ENCODE measurements at places on chromosomes 3 and 15.

DNA sequence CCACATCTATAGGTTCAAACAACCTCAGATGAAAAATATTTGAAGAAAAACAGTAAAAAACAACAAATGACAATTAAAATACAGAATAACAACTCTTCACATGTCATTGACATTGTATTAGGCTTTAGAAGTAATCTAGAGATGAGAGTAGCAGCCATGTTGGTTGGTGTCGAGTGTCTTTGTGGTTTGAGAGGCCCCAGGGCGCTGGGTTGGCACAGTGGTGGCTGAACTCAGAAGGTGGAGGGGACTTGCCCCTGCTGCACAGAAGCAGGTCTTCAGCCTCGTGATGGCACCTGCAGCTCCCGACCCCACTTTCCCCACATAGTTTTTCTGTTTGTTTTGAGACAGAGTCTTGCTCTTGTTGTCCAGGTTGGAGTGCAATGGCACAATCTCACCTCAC lies 187.2 kb downstream of the OSBPL10 start:
- DNase-seq: no peak

GRCh38 chr3:163490119-163490518 lies 1588.2 kb downstream of the SI start:
- DNase-seq: peak; percentile 4

DNA sequence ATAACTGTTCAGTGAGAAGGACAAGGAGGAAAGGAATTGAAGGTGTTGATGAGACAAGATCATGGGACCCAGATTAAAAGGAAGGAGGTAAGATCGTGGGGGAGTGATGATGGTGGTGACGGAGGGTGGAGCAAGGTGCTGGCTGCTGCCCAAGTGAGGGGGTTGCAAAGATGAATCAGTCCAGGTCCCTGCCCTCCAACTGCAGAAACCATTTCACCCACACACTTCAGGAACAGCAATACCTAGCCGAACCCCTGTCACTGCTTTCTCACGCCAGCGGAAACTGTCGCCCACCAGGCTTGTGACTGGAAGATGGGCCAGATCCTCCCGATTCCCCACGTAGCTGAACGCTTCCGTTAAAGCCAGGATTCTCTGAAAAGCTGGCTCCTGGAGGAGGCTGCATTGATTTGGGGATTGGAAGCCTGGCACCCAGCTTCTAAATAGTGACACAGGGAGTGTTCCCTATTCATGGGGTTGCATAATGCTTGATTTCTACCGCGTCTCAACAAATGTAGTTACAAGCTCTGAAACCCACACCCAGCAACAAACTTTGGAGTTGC lies 3.2 kb upstream of the LSG1 start:
- no peak for DNase-seq

GRCh38 chr3:100024520-100025303 lies 89.6 kb downstream of the FILIP1L start:
- DNase-seq: no peak

GRCh38 chr15:41048397-41048796 lies 67.7 kb downstream of the INO80 start:
- DNase-seq: peak; percentile 17

DNA sequence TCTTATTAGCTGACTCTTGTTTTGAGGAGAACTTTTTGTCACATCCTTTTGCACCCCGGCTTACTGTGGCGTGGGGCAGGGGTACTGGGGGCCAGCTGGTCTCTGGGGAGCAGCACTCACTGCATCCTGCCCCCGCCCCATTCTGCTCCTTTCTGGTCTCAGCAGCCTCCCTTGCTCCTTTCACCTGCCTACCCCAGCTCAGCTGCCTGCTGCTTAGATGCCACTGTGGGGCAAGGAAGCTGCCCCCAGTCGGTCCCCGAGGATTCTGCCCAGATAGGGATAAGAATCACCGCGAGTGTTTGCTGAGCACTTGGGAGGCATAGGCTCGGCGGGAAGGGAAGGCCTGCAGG lies 32.0 kb downstream of the APBA2 start:
- DNase-seq: no peak

- DNase-seq: no peak
Observed at GRCh38 chr3:123632161-123632655, 47.4 kb upstream of the HACD2 start.

DNA sequence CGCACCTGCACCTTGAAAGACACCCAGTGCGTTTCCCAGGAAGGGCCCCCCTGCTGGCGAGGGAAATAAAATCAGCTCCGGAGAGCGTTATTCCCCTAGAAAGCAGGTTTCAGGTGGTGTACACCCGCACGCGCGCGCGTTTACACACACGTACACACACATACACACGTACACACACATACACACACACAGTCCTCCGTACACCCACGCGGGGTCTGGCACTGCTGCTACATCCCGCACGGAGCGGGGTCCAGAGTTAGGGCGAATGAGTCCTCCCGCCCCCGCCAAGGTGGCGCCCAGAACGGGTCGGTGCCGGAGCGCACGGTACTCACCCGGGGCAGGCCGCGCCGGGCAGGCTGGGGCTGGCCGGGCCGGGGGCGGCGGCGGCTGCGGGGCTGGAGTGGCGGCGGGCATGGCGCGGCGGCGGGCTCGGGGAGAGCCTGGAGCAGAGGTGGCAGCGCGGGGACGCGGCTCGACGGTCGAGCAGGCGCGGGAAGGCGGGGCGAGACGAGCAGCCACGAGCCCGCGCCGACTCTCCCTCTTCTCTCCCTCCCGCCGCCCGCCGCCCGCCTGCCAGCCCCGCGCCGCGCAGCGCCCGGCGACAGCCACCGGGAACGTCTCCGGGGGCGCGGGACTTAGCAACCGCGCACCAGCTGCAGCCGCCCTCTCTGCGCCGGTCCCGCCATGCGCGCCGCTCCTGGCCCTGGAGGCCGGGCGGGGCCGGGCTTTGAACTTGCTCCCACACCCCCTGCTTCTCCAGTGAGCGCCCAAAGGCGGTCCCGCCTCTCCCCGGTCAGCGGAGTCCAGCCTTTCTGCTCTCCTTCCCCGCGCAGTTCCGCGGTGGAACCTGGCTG lies at the start of gene DCLK3:
TSS of gene DCLK3 (minus strand) at position 704 of the 854 bp plus-strand sequence. CDS start at position 414, 290 bp downstream.
- DNase-seq: no peak

GRCh38 chr3:190531406-190531805 lies 17.5 kb downstream of the IL1RAP start:
- DNase-seq: no peak

- no peak for DNase-seq
Observed at GRCh38 chr3:127900536-127900935, 14.5 kb upstream of the KBTBD12 start.

DNA sequence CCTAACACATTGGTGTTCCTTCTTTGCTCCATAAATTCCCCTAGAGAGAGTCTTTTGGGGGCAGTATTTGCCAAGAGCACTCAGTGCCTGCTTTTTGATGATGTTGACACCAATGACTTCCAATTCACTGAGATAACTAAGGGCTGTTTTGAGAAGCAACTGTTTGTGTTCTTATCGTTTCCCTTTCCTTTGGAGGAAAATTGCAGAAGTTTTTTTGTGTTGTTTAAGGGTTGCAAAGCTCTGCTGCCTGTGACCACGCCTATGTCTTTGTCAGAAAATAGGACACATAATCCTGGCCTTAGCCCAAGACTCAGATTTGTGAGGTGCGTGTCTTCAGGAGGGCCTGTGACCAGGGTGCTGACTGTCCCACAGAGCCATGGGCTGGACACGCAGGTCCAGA lies 99.6 kb downstream of the FAM43A start:
- no peak for DNase-seq

DNA sequence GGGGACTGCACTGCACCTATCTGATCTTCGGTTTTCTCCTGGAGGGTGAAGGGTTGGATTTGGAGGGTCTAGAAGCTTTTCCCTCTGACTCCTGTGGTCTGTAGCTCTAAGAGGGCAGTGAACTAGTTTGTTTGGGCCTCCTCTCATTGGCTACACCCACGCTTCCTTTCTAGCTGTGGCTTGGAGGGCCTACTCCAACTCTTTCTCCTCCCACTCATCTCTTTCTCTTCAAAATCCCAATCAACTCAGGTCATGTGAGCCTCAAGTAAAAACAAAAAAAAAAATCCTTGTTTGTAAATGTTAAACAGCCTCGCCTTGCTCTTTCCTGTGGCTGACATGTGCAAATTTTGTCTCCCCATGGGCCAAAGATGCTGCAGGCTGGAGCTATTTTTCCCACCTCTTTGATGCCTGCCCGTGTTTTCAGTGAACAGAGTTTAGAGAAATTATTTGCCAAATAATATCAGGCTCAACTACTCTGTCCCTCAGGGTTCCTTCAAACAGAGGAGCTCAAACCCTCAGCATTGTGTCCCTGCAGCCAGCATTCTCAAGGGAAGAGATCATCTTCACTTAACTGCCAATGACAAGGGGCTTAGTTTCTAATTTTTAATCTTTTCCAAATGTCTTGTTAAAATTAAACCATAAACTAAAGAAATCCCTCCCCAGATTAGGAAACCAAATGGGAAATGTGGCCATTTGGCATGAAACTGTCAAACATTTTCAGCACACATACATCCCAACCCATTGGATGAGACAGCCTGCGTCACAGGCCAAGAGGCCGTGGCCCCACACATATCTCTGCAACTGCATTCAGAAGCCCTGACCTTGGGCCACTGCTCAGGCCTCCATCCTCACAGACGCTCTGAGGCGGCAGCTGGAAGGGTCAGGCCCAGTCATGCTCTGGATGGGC lies 114.8 kb upstream of the THBS1 start:
- no peak for DNase-seq

DNA sequence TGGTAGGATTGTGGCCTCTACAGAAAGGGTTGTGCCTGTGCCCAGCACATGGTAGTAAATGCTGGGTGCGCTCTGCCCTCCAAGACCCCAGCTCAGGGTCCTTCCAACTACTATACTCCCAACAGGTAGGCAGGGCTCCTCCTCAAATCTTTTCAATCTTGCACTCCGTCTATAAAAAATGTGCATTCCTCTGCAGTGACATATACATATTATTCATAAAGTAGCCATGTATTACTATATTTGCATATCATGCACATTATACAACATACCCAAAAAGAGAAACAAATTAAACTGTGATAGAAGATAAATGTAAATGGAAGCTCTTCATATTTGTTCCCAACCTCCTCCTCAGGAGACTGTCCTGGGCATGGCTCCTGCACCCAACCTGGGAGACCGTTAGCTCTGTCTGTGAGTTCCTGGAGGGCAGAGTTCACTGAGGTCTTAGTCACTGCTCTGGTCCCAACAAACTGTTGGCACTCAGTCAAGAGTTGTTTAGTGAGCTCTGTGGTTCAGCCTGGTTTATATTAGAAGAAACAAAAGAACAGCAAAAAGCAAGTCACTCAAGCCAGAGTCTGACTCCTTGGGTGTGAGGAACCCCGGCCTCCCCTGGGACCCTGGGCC lies 47.7 kb upstream of the GRIP2 start:
- no peak for DNase-seq

DNA sequence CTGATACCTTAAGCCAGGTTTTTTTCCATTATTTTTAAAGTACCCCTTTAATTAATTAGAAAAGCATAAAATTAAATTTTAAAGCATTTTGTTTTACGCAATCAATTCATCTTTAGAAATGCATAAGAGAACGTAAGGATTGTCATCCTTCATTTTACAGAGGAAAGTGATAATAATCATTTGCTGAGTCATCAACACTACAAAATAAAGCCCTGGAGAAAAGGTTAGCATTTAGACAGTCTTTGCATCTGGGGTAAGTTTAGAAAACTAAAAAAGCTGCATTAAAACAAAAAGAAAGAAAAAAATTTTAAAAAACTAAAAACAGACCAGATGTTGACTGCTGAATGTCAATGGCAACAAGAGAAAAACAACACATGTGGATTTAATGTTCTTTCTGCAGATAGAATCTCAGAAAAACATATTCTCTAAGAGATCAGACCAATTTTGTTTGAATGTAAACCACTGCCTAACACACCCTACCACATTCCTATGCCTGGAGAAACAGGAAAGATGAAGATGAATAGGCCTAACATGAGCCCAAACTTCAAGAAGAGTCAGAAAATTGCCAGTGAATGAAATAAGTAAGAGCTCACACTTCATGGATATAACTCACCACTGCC lies 59.9 kb downstream of the SUCNR1 start:
- no peak for DNase-seq

GRCh38 chr3:61181874-61182273 lies 69.4 kb downstream of the FHIT start:
- no peak for DNase-seq

DNA sequence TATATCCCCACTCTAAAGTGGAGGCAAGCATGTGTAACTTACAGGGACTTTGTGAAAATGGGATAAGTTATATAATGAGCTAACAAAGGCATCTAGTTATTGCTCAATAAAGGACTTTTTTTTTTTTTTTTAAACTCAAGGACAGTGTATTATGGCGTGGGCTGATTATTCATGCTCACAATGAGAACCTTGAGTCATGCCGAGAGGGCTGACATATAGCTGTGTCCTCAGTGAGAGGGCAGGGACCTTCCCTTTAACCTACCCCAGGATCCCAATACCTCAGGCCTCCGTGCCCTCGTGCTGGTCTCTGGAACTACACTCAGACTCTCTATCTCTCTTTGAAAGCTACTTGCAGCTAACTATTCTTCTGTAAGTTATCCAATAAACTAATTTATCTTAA lies 319.9 kb upstream of the ICE2 start:
- no peak for DNase-seq

GRCh38 chr3:152298393-152299248 lies 29.9 kb downstream of the MBNL1 start:
- DNase-seq: peak; percentile 96

GRCh38 chr3:169022457-169022856 lies 641.1 kb downstream of the MECOM start:
- no peak for DNase-seq

DNA sequence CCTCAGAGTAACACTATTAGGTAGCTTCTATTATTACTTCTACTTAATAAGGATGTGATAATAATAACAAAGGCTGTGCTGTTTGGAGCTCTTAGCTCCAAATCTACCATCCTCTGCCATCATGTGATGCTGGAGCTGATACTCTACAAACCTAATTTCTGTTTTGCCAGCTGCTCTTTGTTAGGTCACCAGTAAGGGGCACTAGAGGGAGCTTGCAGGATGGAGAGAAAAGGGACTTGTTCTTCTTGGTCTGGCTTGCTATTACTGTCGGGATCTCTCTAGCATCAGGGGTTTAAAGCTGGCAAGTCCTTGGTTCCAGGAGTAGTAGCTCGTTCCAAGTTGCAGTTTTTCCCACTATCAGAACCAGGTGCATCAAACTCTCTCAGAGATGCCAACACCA lies 194.9 kb upstream of the KBTBD8 start:
- DNase-seq: no peak

DNA sequence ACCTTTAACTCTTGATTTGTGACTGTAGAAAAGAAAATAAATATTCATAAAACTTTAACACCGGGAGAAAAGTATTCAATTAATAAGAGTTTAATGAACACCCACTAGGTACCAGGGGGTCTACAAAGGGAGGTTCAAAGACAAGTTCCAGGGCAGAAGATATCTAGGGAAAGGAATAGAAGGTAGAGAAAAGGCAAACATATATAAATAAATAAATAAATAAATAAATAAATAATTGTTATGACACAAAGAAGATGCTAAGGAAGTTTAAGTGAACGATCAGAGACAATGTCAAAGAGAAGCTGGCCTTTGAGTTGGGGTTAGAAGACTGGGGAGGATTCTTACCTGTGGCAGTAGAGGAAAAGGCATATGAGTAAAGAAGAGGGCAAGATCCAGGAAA lies 123.8 kb downstream of the NEDD4 start:
- no peak for DNase-seq

- DNase-seq: no peak
Observed at GRCh38 chr3:37135561-37135960, 38.8 kb downstream of the LRRFIP2 start.
